ENCODE measurements at places on chromosomes 1 and 21.

- DNase-seq = no peak
Observed at GRCh38 chr1:172321451-172321850, 99.0 kb upstream of the C1orf105 start.

GRCh38 chr1:23889074-23889473 lies 21.0 kb upstream of the FUCA1 start:
- no peak for DNase-seq

GRCh38 chr1:229843627-229844238 lies 217.7 kb downstream of the URB2 start:
- DNase-seq = no peak

- no peak for DNase-seq
Observed at GRCh38 chr1:76013206-76013581, 61.4 kb upstream of the ST6GALNAC3 start.

DNA sequence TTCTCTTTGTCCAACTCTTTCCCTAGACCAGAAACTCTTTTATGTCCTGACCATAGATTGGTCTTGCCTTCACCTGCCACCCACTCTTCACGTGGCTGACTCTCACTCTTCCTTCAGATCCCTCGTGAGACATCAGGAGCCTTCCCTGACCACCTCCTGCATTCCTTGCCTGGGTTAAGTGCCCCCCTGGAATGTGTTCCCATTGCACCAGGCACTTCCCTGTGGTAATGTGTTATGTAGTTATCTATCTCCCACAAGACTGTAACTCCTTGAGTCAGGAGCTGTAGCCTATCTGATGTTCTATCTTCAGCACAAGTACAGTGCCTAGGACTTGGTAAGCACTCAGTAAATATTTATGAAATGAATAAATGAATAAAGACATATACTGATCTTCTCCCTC lies 111.2 kb upstream of the CTTNBP2NL start:
- no peak for DNase-seq

DNA sequence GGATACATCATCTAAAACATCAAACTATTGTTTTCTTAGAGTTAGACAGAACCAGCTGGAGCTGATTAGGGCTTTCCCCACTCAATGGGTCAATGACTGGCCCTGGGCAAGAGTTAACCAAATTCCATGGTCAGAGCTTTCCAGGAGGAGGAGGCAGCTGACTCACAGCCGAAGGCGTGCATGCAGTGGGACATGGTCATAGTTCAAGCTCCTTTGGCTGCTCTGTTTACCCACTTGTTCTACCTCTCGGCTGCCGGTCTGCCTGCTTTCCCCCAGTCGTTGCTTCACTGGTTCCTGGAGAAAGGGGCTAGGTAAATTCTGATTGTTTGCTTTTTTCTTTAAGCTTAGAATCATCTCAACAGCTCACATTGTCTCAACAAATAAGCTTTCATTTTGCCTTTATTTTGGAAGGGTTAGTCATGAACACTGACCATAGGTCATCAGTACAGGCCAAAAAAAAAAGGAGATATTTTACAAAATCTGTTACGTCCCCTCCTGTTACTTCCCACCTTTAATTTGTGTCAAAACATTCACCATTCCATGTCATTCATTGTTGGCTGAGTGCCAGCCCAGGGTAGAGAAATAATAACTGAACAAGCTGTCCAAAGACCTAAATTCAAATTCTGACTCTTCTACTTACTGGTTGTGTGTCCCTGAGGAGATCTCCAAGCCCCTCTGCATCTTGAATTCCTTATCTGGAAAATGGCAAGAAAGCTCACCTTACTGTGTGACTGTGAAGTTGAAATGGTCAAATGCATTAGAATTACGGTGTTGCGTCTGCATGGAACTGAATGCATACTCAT lies 12.0 kb downstream of the MAB21L3 start:
- no peak for DNase-seq

- no peak for DNase-seq
Observed at GRCh38 chr1:80827666-80828065, 973.1 kb upstream of the ADGRL2 start.

GRCh38 chr1:203702130-203702577 lies 62.8 kb upstream of the LAX1 start:
- peak; percentile 44 for DNase-seq
